Activated gamma-delta T cell treated with Interleukin-2 at 50 U/mL for 16 hours (primary cell): ENCODE measurements at places on chromosomes 12 and 14.

GRCh38 chr12:8127138-8127537 lies 3.7 kb downstream of the CLEC4A start:
- DNase-seq, result no peak

DNA sequence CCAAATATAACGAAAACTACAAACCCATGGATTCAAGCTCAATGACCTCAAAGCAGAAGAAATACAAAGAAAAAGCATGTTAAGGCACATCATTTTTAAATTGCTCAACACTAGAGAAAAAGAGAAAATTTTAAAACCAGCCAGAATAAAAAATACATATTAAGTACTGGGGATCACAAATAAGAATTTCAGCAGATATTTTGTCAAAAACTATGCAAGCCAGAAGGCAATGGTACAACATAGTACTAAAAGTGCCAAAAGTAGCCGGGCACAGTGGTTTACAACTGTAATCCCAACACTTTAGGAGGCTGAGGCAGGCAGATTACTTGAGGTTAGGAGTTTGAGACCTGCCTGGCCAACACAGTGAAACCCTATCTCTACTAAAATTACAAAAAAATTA lies 10.2 kb downstream of the SGPP1 start:
- no peak for DNase-seq

DNA sequence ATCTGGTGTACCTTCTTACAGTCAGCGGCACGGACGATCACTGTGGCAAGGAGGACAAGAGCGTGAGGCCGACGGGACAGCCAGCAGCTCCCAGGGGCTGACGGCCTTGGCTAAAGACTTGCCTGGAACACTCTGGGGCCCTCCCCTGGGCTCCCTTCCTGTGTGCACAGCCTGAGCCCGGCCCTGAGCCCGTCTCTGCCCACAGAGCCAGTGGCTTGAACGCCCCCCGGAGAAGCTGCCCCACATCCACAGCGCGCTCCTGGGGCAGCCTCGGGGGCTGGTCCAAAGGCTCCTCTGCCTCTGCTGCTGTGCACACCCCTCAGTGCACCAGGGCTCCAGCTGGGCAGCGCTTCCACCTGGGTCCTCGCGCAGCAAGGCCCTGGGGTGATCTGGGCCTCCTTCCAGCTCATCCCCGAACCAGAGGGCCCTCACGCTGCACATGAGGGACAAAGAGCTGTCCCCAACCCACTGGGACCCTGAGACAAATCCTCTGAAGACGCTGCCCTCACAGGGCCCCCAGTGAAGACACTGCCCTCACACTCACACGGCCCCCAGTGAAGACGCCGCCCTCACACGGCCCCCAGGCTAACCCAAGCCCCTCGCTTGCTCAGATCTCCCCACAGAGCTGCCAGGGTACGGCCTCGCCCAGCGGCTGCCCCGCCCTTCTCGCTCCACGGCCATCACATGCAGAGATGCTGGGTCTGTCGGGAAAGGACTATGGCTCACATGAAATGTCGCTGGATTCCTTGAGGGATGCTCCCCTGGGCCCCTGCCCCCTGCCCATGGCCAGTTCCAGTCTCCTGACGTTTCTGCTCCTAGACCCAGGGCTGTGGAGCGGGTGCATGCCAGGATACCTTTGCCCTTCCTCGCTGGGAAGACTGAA lies 22.2 kb downstream of the AMN start:
- DNase-seq, result no peak

- DNase-seq, result no peak
Observed at GRCh38 chr12:105764216-105764835, 374.4 kb downstream of the NUAK1 start.

DNA sequence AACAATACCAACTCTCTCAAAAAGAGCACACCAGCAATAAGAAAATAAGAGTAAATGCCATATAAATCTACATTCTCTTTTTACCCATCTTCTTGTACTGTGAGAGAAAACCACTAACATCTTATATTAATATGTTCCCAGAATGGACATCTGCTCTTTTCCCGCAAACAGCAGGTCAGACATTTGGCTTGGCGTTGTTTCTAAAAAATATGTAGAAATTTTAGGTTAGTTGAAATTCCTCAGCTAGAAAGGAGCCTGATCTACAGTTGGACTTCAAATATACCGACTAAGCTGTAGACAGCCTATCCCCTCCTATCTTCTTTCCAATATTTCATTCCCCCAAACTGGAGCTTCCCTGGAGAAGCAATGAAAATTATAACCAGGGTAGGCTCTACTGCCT lies 88.7 kb downstream of the PPP2R5E start:
- no peak for DNase-seq

GRCh38 chr12:49764126-49764525 lies 22.8 kb downstream of the TMBIM6 start:
- no peak for DNase-seq

DNA sequence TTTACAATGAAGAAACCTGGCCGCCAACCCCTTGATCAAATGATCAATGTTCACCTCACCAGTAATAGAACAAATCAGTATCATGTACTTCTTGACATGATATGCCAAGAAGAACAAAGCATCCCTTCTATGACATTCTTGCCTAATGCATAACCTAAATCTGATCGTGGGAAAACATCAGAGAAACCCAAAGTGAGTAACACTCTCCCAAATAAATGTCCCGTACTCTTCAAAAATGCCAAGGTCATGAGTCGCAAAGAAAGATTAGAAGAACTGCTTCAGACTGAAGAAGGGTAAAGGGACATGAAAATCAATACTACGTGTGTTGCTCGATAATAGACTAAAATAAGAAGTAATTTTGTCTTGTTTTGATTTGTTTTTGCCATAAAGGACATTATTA lies 11.4 kb upstream of the SLC25A3 start:
- DNase-seq, result no peak

- DNase-seq, result no peak
Observed at GRCh38 chr14:79965896-79966295, 245.4 kb downstream of the DIO2 start.

- no peak for DNase-seq
Observed at GRCh38 chr12:3973973-3974644, 100.9 kb upstream of the PARP11 start.

- DNase-seq, result peak; percentile 82
Observed at GRCh38 chr14:73713803-73714655, at the start of gene PNMA1. Gene PNMA1 (minus strand): TSS chr14:73714384. CDS start chr14:73713639, 745 bp downstream.

- DNase-seq, result no peak
Observed at GRCh38 chr12:59077575-59078426, 157.5 kb upstream of the LRIG3 start.

GRCh38 chr12:43766291-43766690 lies 7.5 kb downstream of the IRAK4 start:
- DNase-seq, result no peak

DNA sequence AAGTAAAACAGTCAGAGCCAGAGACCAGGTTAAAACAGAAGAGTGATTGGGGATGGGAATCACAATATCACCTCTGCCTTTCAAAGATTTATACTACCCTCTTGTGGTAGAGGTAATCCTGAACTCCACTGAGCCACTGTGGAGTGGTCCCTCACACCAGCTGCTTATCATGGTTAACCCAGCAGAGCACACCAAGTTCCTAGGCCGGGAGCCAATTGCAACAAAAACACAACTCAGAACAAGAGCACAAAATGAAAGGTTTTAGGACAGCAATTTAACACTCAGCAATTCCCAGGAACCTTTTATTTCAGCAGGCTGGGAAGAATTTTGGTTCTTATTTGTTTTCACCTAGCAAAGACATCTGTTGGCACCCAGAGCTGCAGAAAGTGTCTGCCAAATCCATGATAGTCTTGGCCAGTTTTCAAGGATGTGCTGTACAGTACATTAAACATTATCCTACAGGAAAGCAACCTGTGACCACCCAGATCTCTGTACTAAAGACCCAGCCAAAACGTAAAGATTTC lies 220.5 kb upstream of the ATXN7L3B start:
- DNase-seq, result no peak

DNA sequence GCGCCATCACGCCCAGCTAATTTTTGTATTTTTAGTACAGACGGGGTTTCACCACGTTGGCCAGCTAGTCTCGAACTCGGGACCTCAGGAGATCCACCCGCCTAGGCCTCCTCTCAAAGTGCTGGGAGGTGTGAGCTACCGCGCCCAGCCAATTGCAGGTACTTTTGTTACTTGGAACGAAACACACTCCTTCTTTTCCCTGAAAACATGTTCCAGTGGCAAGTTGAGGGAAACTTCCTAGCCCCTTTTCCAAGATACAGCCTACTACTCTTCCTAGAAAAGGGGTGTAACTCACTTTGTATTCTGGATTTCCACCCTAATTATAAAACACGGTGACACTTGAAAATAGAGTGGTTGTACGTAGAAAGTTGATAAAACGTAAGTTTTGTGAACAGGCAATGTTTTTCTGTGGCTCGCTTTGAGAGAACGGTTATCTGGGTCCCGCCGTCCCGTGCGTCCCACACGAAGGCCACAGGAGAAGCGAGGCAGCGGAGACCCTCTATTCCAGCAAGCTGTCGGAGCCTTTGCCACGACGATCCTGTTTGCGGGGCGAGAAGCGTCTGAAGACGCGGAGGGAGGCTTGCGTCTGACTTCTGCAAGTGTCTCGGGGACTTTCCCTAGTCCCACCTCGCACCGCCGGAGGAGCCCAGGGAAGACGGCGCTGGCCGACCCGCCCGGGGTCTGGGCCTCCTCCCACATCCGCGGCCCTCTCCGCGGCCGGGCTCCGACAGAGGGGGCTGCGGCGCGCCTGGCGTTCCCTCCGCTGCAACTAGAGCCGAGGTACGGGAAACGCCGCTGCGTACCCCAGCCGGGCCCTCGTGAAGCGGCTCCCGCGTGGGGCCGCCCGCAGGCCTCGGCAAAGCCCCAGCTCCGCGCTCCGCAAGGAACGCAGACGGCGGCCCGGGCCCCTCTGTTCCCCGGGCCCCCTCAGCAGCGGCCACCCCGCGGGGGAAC lies 745 bp downstream of the CDCA4 start:
- DNase-seq, result peak; percentile 55

DNA sequence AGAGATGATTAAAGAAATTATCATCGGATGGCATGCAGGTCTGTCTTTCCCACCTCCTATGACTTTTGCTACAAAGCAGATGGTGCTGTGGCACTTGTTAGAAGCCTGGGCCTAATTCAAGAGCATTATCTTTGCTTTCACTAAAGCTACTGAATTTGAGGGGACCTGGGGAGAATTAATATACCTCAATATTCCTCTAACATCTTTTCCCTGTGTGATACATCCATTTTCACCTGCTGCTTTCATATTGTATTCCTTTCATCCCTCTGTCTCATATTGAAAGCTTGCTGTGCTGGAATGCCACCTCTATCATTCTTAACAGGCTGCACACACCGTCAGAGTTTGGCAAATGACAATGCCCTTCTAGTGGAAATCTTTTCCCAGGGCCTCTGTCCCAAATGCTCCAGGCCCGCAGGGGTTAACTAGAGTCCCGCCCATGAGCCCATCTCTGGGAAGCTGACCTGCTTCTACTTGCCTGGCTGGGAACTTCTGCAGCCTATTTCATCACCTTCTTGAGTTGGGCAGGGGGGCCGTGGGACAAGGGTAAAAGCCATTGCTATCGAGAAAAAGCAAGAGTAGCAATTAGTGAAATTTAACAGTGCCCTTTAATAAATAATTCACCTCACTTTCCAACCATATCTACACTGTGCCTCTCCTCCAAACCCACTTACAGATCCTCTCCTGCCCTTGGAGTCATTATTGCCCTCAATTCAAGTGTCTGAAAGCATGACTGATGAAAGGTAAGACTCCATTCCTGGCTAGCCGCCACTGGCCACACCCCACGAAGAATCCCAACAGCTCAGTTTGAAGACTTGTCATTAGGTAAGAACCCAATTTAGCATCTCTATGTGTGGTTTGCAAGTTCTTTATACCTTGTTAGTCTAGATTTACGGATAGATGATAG lies 126.7 kb upstream of the BTG1 start:
- DNase-seq, result no peak

GRCh38 chr12:12736759-12737676 lies 19.9 kb downstream of the CDKN1B start:
- peak; percentile 55 for DNase-seq

DNA sequence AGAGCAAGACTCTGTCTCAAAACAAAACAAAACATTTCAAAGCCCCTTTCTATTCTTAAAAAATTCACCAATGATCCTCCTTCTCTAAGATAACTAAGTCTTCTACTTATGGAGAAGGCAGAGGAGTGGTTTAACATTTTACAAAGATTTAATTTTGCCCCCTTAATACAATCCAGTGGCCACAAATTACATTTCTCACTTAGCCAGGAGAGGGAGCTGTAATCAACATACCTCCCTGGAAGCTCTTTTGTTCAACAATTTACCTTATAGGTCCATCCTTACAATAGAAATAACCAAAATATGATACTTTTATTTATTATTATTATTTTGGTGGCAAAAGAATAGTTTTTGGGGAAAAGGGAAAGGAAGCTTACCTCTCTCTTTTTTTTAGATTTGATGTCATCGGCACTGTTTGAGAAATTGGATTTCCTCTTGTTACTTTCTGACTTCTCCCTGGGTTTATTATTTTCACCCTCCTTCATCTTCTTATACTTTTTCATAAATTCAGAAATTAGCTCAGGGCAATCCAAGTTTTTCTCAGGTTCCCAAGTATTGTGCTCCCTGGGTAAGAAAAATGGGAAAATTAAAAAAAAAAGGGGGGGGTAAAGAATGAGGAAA lies 28.1 kb downstream of the CBX5 start:
- DNase-seq, result no peak

GRCh38 chr14:77859934-77860570 lies 60.1 kb downstream of the ADCK1 start:
- DNase-seq, result no peak

DNA sequence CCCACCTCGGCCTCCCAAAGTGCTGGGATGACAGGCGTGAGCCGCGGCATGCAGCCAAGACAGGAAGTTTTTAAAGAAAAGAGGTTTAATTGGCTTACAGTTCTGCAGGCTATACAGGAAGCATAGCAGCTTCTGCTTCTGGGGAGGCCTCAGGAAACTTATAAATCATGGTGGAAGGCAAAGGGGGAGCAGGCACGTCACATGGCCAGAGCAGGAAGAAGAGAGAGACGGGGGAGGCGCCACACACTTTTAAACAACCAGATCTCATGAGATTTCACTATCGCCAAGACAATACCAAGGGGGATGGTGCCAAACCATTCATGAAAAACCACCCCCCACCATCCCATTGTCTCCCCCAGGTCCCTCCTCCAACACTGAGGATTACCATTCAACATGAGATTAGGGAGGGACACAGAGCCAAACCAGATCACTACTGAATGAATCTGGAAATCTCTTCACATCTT lies 14.1 kb downstream of the CCDC63 start:
- DNase-seq, result no peak

DNA sequence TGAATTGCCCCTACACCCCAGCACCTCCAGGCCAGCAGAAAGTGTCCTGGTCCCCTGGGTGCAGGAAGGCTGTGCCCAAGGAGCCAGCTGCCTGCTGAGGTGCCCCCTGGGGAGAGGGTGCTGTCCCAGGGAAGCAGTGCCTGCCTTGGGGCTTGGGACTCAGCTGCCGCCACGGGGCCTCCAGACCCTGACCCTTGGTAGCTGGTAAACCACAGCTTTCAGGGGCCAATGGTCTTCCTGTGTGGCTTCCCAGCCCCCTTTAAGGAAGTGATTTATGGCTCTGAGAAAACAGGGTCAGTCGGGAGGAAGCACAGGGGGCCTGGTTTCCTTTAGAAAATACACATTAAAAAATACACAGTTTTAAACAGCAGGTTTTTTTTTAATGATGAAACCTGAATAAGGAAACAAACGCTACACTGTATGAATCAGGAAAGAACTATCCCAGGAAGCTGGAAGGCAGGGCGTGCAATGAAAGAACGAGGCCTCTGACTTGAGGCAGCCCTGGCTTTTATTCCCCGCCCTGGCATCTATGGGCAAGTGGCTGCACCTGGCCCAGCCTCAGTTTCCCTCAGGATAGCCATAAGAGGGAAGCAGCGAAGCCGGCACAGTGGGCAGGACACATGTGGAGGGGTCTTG lies 40.6 kb upstream of the EML1 start:
- DNase-seq, result no peak

- no peak for DNase-seq
Observed at GRCh38 chr12:2324387-2324786, 271.6 kb downstream of the CACNA1C start.

- no peak for DNase-seq
Observed at GRCh38 chr14:95364481-95365209, 44.9 kb upstream of the CLMN start.
